ENCODE measurements at places on chromosomes 12 and 14.

- DNase-seq = no peak
Observed at GRCh38 chr12:40137252-40137651, 31.4 kb upstream of the SLC2A13 start.

GRCh38 chr14:20855652-20856291, 35.4 kb upstream of the RNASE3 start:
- no peak for DNase-seq

- no peak for DNase-seq
Observed at GRCh38 chr12:116393859-116394650, 116.6 kb upstream of the MED13L start.

DNA sequence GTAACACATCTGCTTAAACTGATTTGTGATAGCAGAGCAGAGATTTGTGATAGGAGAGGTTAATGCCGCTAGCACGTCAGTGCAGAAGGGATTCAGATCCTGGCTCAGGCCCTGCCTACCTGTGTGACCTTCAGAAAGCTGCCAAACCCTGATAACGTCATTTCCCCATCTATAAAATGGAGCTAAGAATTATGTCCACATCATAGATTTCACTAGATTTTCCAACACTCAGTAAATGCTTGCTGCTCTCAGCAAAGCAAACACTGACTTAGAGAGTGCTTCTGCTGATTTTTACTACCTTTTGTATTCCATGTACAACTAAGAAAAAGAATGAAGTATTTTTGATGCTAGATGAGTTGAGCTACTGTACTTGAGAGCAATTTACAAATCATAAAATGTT, 261.4 kb downstream of the ITPR2 start:
- DNase-seq = no peak

DNA sequence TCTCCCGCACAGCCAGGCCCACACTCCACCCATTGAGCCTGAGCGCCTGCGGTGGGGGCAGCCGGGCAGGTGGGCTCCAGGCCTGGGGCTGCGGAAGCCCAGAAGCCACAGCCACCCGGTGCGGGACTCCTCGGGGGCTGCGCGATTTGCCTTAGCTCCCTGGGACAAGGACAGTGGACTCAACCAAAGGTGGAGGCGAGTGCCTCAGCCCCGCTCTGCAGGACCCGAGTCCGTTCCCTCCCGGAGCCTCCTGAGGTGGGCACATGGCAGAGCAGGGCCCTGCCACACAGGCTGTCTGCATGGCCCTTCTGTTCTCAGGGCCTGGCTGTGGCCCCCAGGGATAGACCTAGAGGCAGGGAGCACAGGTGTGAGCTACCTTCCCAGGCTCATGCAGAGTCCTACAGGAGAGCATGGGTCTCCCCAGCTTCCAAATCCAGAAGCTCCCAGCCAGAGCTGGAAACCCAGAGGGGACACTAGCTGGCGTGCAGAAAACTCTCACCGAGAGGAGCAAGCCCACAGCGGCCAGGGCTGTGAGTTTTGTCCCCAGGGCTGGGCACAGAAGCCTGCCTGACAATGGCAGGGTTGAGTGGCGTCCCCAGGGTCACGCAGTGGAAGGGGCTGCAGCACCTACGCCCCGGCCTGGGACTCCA, 22.2 kb upstream of the LRTM2 start:
- DNase-seq = no peak

GRCh38 chr12:118187751-118188435, 52.0 kb downstream of the PEBP1 start:
- DNase-seq = no peak

GRCh38 chr14:68965261-68965761, 13.8 kb downstream of the ACTN1 start:
- DNase-seq = no peak

DNA sequence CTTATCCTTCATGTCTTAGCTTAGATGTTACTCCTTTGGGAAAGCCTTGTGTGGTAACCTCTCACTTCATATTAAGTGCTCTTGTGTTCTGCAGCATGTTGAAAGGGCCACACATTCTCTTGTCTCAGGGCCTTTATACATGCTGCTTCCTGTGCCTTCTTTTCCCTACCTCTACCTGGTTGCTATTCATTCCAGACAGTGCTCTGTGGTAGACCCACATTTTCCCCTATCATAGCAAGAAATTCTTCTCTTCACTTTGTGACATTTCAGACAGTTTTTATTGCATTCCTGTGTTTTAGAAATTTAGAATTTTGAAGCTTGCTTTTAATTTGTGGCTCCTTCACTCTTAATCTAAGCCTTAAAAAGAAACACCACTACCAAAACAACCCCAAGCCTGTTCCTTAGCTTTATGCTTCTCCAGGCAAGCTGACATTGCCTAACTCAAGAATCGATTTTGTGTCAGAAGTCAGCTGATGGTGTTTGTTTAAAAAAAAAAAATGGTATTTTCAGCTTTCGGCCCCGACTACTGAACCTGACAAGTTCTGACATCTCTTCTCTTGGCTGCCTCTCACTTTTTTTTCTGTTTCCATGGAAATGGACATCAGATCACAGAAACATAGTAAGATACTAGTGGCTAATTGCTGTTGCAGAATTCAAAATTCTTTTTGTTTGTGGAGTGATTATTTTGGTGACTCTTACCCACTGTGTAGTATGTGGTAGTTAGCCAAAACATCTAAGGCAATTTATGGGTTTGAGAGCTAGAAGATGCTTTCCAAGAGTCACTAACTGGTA, 156.3 kb downstream of the NUBPL start:
- no peak for DNase-seq

DNA sequence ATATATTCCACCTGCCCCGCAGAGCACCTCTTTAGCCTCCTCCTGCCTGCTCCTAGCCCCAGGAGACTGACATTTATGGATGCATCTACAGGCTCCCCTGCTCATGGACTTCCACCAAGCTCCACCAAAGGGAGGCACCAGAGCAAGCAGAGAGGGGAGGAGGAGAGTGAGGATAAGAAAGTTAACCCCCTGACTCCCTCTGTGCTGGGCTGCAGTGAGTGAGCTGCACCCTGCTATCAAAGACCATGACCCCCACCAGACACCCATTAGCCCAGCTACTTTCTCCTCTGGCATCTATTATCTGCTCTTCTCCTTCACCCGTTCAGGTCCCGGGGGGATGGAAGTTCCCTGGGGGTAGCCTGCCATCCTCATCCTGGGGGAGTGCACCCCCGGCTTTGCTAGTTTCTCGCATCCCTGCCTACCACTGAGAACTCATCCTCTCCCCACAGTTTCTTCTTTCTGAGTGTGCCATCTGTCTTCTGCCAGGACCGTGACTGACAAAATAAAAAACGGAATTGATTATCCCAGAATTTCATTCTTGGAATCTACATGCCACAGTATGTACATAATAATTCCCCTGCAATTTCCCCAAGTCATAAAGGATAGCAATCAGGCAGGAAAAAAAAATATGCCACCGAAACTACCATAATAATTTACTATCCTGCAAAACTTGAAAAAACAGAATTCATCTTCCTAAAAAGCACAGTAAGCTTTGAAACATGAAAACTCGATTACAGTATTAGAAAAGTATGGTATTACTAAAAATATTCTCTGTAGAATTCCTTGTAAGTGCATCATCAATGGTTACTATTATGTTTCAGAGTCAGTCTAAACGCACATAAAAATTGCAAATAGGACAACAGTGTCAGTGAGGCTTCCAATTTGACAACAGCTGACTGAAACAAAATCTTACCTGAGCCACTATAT, 45.2 kb downstream of the FOXN3 start:
- no peak for DNase-seq

- DNase-seq = no peak
Observed at GRCh38 chr12:11718768-11719253, 69.3 kb downstream of the ETV6 start.

GRCh38 chr12:68441167-68441566, 109.0 kb upstream of the MDM1 start:
- no peak for DNase-seq

DNA sequence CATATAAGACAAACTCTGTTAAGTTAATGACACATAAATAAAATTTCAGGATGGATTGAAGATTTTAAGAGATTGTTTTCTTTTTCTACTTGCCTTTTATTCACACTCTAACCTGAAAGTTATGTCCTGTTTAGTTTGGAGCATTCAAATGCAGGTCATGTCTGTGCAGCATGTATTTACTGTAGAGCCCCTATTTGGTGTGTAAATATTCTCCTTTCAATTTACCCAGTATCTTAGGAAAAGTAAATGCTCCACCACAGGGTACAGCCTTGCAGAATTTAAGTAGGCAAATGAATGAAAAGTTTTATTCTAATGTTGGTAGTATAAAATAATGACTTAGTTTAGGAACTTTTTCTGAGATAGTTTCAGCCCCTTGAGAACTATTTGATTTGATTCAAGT, 6.2 kb upstream of the DCN start:
- no peak for DNase-seq

DNA sequence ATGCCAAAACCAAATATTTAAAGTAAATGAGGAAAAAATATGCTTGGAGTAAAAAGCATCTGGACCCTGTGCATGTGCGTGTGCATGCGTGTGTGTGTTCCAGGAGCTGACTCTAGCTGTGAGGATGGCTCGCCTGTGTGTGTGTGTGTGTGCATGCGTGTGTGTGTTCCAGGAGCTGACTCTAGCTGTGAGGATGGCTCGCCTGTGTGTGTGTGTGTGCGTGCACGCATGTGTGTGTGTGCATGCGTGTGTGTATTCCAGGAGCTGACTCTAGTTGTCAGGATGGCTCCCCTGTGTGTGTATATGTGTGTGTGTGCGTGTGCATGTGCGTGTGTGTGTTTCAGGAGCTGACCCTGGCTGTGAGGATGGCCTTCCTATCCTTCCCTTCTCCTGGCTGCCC, 357.7 kb downstream of the CACNA1C start:
- DNase-seq = no peak

- DNase-seq = no peak
Observed at GRCh38 chr12:118884226-118884625, 97.1 kb upstream of the SRRM4 start.

GRCh38 chr12:112328456-112329124, 53.6 kb downstream of the HECTD4 start:
- no peak for DNase-seq

GRCh38 chr12:74890237-74890599, 319.4 kb downstream of the KCNC2 start:
- no peak for DNase-seq

GRCh38 chr12:2057041-2057794, 4.4 kb downstream of the CACNA1C start:
- no peak for DNase-seq

DNA sequence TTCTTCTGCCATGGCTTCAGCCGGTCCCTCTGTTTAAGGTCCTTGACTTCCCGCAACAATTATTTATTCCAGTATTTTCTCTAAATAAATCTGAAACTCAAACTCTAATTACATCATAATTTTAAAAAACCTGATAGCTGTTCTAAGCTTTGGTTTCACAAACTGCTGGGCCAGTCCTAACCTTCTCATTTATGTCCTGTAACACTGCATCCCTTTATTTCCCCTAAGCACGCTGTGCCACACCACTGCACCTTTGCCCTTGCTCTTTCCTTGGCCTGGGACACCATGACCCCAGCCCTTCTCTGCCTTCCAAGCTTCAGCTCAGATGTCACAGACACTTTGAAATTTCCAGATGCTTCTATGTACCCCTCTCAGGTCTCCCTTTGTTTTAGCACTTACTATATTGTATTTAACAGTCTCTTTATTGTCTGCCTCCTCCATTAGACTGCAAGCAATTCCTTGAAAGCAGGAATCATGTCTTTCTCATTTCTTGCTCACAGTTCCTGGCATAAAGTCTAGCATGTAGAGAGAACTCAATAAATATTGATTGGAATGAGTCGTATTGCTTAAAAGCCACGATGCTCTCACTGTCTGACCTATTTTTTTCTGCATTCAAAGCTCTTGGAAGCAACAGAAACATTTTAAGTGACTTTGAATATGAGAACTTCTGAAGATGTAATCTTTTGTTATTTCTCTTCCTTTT, 111.1 kb downstream of the ERGIC2 start:
- DNase-seq = no peak

DNA sequence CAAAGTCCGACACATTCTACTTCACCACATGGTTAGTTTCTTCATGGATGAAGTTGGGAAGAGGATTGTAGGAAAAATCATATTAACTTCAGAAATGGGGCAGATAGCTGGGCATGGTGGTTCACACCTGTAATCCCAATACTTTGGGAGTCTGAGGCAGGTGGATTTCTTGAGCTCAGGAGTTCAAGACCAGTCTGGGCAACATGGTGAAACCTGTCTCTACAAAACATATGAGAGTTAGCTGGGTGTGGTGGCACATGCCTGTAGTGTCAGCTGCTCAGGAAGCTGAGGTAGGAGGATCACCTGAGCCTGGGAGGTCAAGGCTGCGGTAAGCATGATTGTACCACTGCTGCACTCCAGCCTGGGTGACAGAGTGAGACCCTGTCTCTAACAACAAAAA, 49.5 kb upstream of the PCED1B start:
- DNase-seq = no peak

DNA sequence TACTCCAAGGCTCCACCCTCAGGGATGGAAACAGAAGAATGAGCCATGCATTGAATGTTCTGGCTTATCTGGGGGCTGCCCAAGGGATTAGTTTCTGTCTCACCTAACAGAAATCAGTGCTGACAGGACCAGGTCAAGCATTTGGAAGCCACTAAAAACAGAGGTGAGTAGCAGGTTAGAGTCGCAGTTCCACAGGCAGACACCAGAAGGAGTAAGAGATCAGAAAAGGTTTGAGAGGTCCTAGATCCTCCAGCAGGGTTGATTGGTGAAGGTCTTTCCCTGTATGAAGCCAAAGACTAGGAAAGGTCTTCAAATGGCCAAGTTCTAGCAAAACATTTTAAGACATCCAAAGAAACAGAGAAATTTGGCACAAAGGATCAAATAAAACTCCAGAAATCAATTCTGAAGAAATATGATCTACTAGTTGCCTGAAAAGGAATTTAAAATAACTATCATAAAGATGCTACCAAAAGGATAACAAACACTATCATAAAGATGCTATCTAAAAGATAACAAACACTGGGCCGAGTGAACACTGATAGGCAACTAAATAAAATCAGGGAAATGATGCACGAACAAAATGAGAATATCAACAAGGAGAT, 19.5 kb upstream of the TTC9 start:
- DNase-seq = no peak

DNA sequence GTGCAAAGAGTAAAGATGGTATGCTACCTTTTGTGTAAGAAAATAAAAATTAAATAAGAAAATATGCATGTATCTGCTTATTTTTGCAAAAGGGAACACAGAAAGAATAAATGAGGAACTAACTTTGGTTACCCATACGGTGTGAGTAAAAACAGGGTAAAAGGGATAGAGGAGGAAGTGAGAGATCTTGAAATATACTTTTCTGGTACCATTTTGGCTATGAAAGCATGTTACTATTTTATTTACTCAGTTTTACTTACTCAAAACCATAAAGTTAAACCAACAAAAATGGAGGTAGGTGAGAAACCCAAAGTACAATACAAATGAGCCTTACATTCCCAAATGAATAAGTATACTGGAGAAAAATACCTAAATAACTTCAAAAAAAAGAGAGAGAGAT, 122.0 kb upstream of the EGLN3 start:
- no peak for DNase-seq

GRCh38 chr12:95953000-95953399, 9.9 kb downstream of the AMDHD1 start:
- no peak for DNase-seq

DNA sequence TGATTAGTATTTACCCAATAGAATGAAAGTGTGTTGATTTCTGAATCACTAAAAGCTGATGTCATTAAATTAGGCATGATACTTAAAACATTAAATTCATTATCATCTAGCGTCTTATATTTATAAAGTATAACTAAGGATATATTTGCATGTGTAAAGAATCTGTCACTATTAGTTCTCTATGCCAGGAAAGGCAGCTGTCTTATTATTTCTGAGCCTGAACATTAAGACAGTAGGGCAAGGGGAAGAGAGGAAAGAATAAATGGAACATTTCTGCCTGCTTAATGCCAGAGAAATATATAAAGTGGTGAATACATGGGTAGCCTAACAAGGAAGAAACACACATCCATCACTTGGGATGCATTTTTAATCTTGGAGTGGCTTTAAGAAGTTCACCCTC, 965.1 kb upstream of the TMEM132C start:
- DNase-seq = no peak
